ENCODE measurements at places on chromosomes 6 and 20.

- no peak for DNase-seq
These were observed 125.6 kb upstream of the LAMP5 start for GRCh38 chr20:9388813-9389161.

GRCh38 chr6:27864906-27865849 is 47.0 kb downstream of the OR2B2 start:
- no peak for DNase-seq

DNA sequence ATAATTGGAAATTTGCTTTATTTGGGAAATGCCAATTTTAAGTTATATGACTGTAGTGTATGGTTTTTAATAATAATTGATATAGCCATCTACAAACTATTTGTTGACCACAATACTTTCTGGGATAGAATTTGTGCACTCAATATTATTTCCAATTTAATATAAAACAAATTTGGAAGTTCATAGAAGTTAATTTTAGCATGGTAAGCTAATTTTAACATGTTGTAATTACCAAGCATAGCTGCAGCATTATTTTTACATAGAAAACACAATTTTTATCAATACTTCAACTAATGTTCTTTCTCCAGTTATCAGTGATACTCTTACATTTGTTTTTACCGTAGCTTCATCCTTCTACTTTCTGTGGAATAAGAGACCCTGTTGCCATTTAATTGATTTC is 100.8 kb downstream of the L3MBTL3 start:
- no peak for DNase-seq

DNA sequence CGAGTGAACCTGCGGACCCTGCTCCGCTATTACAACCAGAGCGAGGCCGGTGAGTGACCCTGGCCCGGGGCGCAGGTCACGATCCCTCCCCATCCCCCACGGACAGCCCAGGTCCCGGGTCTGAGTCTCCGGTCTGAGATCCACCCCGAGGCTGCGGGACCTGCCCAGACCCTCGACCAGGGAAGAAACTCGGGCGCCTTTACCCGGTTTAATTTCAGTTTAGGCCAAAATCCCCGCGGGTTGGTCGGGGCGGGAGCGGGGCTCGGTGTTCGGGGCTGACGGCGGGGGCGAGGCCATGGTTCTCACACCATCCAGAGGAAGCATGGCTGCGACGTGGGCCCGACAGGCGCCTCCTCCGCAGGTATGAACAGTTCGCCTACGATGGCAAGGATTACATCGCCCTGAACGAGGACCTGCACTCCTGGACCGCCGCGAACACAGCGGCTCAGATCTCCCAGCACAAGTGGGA is 46.9 kb upstream of the TRIM26 start:
- DNase-seq, result no peak

GRCh38 chr6:9704989-9705388 is 709.9 kb downstream of the TFAP2A start:
- DNase-seq, result no peak

DNA sequence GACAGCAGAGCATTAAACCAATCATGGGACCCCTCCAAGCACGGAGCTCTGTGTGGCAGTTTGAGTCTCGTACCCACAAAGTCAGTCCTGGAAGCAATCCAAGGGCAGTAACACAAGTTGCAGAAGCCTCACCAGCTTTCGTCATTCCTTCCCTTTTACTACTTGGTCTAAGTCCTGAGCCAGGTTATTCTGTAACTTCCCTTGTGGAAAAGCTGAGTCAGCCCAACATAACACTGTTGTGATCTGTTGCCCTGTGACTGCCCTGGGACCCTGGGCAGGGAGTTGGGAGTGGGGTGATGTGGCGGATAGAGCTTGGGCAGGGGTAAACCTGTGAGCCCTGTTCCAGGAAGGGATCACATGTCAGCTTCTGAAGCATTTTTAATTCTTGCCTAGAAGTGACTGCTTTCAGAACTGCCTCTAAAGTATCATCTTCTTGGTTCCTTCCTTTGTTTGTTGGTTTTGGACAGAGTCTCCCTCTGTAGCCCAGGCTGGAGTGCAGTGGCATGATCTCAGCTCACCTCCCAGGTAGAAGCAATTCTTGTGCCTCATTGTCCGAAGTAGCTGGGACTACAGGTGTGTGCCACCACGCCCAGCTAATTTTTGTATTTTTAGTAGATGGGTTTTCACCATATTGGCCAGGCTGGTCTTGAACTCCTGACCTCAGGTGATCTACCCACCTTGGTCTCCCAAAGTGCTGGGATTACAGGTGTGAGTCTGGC is 183.7 kb upstream of the JAG1 start:
- no peak for DNase-seq

DNA sequence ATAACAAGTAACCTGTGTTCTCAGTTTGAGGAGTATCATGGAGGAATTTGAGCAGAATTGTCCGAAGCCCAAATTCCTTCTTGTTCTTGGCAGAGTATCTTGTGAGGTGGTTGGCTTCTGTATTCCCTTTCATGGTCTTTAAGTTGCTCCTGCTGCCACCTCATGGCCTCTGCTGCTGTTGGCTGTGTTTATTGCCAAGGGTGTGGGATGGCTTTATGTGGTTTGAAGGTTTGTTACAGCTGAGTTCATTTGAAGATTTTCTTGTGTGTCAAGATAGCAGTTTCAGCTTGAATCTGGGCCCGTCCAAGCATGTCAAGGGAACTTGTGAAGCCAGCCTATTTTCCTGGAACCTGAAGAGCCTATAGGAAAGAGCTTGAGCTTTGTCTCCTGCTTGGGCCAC is 20.2 kb upstream of the TTK start:
- no peak for DNase-seq

DNA sequence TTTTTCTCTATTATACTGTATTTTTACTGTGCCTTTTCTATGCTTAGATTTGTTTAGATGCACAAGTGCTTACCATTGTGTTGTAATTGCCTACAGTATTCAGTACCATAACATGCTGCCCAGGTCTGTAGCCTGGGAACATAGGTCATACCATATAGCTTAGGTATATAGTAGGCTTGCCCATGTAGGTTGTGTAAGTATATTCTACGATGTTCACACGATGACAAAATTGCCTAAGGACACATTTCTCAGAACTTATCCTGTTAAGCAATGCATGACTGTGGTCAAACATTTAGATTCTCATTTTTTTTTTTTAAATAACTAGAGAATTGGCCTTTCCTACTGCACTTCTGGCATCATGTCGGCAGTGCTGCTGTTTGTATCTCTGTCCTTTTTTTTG is 253.7 kb upstream of the SUPT3H start:
- no peak for DNase-seq

DNA sequence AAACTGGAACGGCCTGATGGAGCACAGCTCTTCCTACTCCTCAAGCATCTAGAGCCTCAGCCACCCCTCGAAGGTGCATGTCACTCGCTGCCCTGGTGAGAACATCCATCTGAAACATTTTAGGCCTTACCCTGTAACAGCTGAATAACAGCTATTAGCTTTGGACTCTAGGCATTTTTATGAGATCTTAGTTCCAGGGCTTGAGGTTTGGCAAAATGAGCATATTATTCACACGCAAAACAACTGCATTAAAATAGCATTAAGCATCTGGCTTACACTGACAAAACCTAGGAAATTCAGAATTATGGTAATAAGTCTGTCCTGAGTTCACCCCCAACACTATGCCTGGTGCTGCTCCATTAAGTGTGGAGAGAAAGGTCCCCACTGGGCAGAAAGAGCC is 56.1 kb downstream of the ADAT2 start:
- DNase-seq, result no peak

DNA sequence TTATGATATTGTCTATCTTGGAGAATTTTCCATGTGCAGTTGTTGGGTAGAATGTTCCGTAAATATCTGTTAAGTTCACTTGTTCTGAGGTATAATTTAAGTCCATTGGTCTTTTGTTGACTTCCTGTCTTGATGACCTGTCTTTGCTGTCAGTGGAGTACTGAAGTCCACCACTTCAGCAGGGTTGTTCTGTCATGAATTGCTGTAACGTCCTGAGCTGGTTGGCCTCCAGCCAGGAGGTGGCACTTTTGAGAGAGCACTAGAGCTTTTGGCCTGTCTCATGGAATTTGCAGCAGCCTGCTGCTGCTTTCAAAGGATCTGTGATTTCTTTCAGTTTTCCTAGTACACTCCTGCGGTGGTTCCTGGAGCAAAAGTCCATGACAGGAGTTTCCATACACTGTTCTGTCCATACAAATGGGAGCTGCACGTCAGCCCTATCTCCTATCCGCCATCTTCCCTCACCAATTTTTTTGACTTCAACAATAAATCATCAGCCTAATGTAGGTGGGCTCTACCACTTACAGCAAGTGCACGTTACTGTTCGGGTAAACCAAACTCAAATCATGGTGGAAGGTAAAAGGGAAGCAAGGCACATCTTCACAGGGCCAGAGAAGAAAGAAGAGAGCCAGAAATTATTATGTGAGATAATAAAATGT is 46.9 kb upstream of the TRERF1 start:
- no peak for DNase-seq

DNA sequence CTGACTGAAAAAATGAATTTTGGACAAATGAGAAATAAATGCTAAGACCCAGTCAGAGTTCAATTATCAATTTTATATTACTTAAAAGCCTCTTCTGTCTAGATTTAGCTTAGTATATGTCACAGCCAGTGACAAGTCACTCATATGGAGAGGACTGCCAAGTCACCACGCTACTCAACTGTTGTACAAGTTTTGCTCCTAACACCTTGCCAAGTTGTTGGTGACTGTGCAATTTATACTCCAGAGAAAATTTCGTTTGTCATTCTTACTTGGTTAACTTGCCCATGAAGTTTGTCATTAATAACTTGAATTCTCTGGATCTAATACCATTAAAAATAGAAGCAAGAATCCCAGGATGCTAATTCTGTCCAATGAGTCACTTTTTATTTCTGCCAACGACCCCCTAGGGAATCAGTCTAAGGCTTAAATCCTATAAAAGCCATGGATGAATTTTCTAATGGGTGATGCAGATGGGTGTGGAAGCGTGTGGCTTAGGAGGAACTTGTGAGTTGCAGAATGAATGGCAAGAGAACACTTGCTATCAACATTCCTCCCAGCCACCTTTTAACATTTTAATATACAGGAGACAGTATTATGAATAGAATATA is 30.4 kb upstream of the FBXO30 start:
- DNase-seq, result no peak

DNA sequence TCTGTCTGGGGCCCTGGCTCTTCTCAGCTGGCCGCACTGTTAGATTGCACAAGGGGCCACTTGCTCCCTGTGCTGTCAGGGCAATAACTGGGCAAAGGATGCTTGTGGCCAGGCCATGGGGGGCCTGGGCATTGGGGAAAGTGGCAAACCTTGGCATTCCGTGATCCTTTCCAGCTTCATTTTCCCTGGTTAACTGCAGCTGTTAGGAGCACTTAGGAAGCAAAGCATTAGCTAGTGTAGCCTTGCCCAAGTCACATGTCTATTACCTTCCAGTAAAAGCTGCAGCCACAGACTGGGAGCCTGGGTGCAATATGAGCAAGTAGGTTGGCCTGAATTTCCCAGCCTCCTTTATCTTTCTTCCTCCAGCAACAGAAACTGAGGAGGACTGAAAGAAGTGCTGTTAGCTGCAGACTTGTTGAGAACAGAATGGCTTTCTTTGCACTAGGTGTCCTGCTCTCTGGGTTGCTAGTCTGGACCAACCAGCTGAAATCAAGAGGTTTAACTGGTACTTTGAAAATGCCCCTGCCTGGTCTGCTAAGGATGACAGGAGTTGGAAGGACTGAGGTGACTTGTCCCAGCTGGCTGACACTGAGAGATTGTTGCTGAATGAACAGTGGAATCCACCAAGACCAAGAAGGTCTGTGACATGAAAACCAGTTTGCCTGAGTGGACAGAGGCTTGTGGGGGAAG is 312.3 kb upstream of the SUPT3H start:
- DNase-seq, result no peak

DNA sequence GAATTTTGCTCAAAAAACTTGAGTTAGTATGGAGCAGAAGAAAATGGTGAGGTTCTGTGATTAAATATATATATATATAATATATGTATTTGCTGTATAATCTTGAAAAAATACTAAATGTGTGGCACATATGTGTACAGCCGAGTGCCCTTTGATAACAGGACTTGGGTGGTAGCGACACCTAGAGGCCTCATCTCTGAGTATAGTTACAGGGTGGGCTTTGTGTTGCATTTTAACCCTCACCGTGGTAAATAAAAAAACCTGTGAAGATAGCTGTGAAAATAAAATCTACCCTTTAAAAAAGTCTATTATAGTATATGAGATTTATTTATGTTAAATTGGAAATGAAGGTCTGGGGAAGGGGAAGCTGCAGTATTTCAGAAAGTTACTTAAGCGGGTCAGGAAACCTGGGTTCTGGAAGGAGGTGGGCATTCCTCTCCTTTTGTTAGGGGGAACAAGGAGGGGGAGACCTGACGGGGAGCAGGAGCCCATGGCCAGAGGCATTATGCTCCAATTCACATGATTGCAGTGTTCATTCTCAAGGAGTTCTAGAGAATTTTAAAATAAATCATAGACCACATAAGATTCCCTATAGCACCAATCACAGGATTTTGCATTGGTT is 82.7 kb downstream of the SH3BGRL2 start:
- no peak for DNase-seq

DNA sequence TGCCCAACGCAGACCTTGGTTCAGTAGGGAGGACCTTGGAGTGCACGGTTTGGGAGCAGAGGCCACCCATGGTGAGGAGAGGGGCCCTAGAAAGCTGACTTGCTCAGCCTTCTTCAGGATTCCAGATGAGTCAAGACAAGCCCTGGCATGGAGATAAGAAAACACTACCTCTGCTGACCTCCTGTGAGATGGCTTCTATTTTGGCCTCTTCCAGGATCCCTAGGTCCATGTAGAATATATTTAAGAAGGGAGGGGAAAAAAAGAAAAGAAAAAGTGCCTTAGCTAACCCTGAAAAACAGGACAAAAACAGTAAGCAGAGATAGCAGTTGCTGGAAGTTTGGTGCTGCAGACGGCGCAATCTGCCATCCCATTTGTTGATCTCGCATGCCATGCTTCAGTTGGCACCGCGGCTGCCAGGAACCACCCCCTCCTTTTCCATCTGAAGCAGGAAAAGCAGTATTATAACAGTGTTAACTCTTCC is 100.0 kb downstream of the ARMC2 start:
- no peak for DNase-seq

DNA sequence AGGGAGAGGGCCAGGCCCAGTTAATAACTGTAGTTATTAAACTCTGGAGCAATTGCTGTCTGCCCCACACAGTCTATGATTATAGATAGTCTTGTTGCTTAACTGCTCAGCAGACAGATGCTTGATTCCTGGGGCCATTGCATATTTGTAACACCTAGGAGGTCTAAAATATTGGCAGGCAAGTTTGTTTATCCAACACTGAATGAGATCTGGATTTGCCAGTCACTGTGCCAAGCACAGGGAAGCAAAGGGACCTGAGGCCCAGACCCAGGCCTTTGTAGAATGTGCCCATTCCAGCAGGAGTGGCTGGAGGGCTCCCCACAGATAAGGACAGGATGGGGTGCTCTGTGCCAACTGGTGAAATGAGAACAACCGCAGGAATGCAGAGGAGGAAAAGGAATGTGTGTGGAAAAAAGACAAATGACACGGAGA is 17.6 kb upstream of the ENTPD6 start:
- no peak for DNase-seq
